ENCODE measurements at places on chromosomes 5 and 9.

- no peak for DNase-seq
Measured at GRCh38 chr9:9410736-9411135, 1202.1 kb downstream of the PTPRD start.

GRCh38 chr5:143314659-143315058, 88.8 kb downstream of the NR3C1 start:
- DNase-seq = peak; percentile 61

DNA sequence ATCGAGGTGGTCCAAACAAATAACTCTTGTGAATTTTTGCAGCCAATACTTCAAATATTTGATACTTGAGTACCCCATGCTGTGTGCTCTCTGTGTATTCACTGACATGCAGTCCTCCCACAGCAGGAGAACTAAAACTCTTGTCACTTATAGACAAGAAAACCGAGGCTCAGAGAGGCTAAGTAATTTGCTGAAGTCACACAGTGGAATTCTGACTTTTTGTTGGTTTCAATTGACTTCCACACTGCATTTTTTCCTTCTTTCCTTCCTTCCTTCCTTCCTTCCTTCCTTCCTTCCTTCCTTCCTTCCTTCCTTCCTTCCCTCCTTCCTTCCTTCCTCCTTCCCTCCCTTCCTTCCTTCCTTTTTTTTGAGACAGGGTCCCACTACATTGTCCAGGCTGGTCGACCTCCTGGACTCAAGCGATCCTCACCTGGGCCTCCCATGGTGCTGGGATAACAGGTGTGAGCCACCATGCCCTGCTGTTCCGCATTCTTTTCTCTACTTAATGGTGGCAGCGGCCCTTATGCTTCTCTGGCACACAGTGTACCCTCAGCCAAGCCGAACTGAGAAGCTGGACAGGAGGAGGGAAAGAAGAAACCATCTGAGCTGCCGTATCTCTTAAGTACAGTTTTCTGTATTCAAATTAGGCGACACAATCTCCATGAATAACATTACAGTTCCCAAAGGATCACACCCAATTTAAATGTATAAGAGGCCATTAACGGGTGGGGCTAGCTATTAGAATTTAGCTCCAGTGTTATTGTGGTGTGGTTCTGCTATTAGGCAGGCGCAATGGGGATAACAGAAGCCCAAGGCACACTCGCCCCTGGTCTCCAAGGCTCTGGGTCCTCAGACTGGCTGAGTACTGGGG, 38.4 kb upstream of the GRHPR start:
- no peak for DNase-seq

GRCh38 chr9:124964056-124964455, 23.2 kb upstream of the GOLGA1 start:
- DNase-seq = no peak

GRCh38 chr9:115533511-115533910, 415.6 kb upstream of the TNC start:
- no peak for DNase-seq

DNA sequence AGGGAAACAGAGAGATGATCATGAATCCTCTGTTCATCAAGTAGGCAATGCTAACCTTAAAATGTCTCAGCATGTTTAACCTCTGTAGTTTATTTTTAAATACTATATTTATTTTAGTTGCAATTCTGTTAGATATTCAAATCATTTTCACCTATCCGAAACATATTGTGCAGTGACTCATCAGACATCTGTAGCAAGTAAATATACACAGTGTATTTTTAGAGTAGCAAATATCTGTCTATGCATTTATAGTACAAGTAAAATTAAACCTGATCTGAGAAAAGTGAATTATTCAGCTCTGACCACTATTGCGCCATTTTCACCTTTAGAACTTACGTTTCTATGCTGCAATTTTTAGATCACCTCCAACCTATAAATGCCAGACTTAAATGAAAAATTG, 24.3 kb upstream of the TUSC1 start:
- no peak for DNase-seq
